ENCODE measurements at places on chromosomes 2 and 18.

- no peak for DNase-seq
Measured at GRCh38 chr18:75480487-75480886, 53.0 kb upstream of the SMIM21 start.

GRCh38 chr2:240403396-240404104, 31.9 kb upstream of the GPC1 start:
- DNase-seq: no peak

GRCh38 chr2:40197121-40197520, 254.8 kb downstream of the SLC8A1 start:
- no peak for DNase-seq

GRCh38 chr2:203122317-203122986, 107.8 kb downstream of the NBEAL1 start:
- no peak for DNase-seq

GRCh38 chr2:38765551-38765950, 12.5 kb upstream of the GEMIN6 start:
- no peak for DNase-seq

DNA sequence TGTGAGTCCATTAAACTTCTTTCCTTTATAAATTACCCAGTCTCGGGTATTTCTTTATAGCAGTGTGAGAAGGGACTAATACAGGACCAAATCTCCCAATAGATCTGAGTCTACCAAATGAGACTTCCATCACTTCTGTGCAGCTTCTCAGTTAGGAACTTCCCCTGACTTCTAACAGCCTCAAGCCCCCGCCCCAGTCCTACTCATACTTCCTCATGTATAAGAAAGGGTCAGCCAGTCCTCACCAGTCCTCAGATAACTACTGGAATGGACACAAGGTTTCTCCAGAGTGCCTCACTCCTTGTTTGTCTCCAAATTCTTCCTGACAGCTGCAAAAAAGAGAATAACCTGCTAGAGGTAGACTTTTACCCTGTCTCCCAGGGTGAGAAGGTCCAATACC, 19.5 kb downstream of the TTC32 start:
- DNase-seq: no peak

DNA sequence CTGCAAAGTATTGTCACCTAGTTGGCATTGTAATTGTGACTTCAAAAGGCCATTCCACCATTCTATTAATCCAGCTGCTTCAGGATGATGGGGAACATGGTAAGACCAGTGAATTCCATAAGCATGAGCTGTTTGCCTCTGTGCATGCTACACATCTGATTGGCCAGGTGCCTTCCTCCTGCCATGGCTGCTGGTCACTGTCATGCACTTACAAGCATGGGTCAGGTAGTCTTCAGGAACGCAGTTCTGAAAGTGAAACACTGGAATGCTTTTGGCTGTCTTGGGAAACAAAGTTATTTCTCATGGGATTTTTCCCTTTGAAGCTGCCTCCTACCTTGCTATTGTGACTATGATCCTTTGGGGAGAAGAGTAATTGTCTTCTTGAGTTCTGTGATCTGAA, 267.6 kb downstream of the GBX2 start:
- no peak for DNase-seq

DNA sequence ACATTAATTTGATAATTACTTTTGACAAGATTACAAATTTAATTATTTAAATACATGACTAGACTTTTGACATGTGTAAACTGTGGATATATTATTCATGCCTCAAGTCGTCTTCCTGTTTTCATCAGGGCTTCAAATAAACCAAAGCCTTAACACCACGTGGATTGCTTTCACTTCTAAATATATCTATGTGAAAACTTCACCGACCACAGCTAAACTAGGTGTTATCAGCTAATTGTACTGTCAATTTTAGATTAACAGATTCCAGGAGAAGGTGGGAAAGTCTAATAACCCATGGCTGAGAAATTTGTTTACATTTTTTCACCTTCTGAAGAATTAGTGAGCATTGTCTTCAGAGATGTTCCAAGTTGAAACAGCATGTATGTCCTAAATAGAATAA, 494.7 kb upstream of the FAM98A start:
- no peak for DNase-seq

GRCh38 chr18:74368901-74369705, 53.5 kb downstream of the C18orf63 start:
- no peak for DNase-seq

- no peak for DNase-seq
Measured at GRCh38 chr18:23065234-23065806, 70.0 kb upstream of the CABLES1 start.

GRCh38 chr2:216215658-216216390, 106.7 kb downstream of the XRCC5 start:
- no peak for DNase-seq

DNA sequence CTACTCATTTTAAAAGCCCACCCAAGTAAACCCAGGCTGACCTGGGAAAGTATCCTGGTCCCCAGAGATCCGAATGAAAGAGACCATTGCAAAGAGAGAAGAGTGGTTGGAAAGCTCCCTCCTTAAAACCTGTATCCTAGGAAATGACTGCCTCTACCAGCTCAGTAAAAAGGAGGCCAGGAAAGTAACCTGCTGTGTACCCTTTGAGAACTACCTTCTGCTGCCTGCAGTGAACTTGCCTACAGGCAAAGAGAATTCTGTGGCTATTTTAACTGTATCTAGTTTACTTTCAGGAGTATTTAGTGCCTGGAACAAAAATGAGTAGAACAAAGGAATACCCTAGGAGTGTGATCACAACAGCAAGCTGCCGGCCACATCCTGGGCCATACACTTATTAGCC, 641.7 kb upstream of the NRXN1 start:
- peak; percentile 58 for DNase-seq

GRCh38 chr2:108257757-108258331, 18.1 kb downstream of the SULT1C3 start:
- DNase-seq: no peak

- peak; percentile 42 for DNase-seq
Measured at GRCh38 chr2:119853777-119854399, 94.2 kb downstream of the PTPN4 start.

GRCh38 chr2:64859312-64860212, 129.6 kb upstream of the SLC1A4 start:
- peak; percentile 82 for DNase-seq

- DNase-seq: no peak
Measured at GRCh38 chr2:157792335-157793052, 83.6 kb downstream of the ACVR1 start.

DNA sequence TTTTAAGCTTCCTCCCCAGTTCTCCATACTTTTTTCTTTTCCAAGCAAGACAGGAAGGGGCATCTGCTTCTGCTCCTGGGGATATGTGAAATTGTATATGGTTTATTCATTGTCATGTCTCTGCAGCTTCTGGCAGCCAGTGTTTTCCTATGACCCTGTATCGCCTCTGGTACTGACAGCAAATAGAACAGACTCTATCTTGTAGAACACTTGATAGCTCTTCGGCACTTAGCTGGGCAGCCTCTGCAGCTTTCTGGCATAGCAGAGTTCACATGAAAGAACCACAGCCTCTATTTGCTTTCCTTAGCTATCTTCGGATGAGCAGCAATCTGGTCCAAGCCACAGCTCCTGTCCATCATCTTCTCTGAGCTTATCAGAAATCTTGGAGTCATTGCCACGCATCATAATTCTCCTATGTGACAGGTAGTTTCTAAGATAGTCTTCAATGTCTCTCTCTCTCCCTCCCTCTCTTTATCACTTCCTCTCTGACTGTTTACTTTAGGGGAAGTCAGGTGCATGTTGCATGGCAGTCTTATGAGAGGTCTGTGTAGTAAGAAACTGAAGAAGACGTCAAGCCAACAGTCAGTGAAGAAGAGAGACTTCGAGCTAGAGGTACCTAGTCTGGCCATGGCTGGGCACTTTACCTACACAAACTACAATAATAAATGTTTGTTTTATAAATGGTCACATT, 627.7 kb upstream of the CDH2 start:
- no peak for DNase-seq

- no peak for DNase-seq
Measured at GRCh38 chr18:31199190-31199769, 36.6 kb upstream of the DSC1 start.
